Epithelial cell of esophagus (primary cell): ENCODE measurements at places on chromosomes 2 and 18.

DNA sequence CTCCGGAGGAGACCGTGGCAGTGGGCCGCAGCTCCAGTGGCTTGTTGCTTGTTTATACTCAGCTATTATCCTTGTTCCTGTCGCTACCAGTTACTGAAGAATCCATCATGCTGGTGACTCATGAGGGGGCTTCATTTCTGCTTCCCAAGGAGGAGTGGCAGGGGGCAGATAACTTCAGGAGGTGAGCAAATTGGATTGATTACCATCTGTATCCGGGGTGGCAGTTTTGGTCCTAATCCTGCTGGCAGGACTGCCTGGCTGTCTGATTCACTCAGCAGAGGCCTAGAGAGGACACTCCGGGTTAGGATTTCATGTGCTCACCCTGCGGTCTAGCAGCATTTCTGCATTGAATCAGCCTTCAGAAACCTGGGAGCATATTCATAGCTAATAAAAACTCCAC lies 230.0 kb downstream of the ACTR3 start:
- DNase-seq, result no peak

GRCh38 chr2:8435608-8436007 lies 246.2 kb upstream of the ID2 start:
- DNase-seq, result no peak

GRCh38 chr18:2958819-2959298 lies 54.1 kb downstream of the LPIN2 start:
- no peak for DNase-seq

GRCh38 chr2:71783215-71783614 lies 329.9 kb downstream of the DYSF start:
- no peak for DNase-seq

GRCh38 chr2:19462256-19462645 lies 103.8 kb upstream of the OSR1 start:
- no peak for DNase-seq

DNA sequence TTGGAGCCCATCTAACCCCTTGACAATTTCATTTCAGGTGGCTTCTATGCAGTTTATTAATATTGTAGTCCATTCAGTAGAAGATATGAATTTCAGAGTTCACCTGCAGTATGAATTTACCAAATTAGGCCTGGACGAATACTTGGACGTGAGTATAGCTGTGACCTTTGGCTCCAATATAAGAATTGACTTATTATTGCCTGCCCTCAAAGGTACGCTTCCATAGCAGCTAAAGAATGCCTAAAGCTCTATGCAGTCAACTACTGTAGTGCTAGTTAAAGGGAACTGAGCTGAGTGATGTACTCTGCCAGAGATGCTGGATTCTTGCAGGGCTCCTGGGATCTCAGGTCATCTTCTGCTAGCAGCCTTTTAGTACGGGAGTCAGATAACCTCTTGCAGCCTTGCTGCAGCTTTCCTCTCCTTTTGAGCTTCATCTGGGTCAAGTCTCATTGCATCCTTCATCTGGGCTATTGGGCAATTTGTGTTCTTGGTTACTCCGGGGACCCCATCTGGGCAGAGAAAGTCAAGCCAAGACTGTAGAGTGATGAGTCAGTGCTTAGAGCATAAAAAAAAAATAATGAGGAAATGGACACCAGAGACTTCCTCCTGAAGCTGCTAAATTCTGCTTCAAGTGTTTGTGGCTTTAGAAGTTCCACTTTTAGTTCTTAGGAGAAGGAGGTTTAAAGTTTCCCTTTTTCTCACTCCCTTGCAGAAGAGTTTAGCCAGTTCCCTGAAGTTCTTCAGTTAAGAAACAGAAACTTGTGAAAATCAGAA lies 105.6 kb downstream of the PRPF40A start:
- peak; percentile 51 for DNase-seq

DNA sequence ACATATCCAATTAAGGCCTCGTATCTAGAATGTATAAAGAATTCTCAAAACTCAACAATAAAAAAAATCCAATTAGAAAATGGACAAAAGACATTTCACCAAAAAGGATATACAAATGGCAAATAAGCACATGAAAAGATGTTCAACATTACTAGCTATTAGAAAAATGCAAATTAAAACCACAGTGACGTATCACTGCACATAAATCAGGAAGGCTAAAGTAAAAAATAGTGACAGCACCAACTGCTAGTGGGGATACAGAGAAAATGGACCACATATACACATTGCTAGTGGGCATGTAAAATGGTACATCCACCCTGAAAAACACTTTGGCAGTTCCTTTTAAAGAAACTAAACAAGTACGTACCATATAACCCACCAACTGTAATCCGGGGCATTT lies 59.7 kb downstream of the SMAD4 start:
- DNase-seq, result no peak

GRCh38 chr2:15547115-15547876 lies 13.8 kb downstream of the NBAS start:
- DNase-seq, result peak; percentile 9

GRCh38 chr2:168641636-168642035 lies 160.8 kb upstream of the NOSTRIN start:
- DNase-seq, result no peak

DNA sequence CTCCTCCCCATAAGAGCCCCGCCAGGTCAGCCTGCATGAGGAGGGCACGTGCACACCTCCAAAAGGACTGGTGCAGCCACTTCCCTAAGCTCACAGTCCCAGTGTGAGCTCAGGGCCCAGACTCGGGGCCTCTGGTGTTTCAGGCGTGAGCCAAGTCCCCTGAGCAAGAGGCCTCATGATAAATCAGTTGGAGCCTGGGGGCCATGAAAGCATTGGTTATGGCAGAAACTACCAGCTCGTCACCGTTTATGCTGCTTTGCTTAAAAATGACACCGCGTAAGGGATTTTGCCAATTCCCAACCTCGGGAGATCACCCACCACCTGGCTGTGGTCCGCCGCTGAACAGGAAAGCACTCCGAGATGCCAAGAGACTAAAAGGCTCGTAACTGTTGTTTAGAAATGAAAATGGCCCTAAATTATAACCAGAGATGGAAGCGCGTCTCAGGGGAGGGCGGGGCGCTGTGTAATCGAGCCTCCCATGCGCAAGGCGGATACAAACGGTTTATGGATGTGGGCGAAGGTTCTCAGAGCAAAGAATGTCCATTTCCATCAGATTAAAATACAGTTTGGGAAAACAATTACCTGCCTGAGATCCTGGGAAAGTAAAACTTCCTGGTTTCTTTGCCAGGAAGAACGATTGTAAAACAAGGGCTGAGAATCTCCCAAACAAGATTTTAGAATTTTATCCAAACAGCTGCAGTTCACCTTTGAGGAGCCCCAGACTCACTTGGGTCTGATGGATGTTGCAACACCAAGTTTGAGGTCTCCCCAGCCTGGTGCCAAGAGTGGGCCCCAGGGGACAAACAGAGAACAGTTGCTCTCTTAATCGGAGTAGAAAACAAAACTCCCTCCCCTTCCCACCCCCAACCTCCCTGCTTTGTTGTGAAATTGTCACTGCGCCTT lies 141.4 kb downstream of the BCL2 start:
- no peak for DNase-seq

GRCh38 chr2:86338778-86339295 lies 1.4 kb upstream of the REEP1 start:
- no peak for DNase-seq

GRCh38 chr2:178069551-178069950 lies 3.0 kb downstream of the PDE11A start:
- no peak for DNase-seq

DNA sequence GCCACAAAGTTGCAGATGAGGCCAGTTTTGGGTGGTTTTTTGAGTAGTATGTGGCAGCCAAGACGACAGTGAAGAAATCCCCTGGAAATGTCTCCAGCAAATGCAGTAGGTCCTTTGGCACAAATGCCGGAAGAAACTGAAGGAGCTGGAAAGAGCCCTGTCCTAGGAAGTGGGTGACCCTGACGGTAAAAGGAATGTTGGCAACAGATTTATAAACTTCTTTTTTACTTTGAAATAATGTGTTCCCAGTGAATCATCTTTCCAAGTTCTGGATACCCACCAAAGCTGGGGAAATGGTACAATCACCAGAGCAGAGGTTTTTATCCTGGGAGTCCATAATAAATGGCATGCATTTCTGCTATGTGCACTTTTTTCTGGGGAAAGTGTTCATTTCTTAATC lies 112.9 kb downstream of the CSRNP3 start:
- no peak for DNase-seq

- peak; percentile 93 for DNase-seq
Observed at GRCh38 chr2:186544255-186544675, 45.6 kb upstream of the ITGAV start.
